NCI-H2029 (cell line): ENCODE measurements at places on chromosomes 5 and 9.

DNA sequence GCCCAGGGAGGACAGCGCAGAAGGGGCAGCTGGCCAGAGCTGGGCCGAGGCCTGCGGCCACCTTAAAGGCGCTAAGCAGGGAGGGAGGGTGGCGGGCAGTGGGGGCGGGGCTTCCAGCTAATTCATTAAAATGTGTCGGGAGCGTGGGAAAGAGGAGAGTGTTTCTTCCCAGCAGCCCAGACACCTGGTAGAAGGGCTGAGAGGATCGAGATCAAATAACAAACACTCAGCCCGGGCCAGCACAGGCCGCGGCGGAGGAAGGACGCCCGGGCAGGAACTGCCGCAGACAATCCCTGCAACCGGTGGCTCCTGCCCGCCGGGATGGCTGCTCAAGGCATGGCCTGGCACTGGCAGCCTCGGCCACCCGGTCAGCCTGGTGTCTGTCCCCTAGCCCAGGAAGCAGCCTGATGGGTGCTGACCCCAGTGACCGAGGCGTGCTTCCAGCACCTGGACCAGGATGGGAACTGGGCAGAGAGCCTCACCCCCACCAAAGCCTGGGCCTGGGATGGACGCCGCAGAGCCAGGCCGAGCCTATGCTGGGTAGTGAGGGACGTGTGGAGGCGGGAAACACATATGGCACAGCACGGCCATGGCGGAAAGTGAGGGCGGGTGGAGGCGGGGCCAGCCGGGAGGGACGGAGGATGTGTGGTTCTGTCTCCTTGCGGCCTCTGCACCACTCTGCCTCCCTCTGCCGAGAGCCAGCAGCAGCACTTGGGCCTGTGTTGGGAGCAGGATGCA lies 3.2 kb upstream of the NRARP start:
- DNase-seq: peak; percentile 90

GRCh38 chr5:122154910-122155309 lies 25.6 kb downstream of the ZNF474 start:
- no peak for DNase-seq

DNA sequence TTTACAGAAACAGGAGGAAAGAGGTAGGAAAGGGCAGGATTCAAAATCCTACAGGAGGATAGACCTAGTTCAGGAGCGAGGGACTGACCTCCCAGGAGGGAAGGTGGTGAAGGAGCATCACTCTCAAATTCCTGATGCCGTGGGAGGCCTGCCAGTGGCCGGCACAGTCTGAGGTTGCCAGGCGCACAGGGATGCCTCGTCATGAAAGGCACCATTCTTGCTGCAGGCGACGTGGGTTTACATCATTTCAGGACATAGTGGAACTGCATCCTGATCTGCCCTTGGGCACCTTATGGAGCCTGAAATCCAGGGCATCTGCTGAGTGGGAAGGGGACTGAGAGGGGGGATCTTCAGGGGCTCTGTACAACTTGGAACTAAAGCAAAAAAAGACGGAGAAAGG lies 163.2 kb upstream of the S1PR3 start:
- DNase-seq: no peak

DNA sequence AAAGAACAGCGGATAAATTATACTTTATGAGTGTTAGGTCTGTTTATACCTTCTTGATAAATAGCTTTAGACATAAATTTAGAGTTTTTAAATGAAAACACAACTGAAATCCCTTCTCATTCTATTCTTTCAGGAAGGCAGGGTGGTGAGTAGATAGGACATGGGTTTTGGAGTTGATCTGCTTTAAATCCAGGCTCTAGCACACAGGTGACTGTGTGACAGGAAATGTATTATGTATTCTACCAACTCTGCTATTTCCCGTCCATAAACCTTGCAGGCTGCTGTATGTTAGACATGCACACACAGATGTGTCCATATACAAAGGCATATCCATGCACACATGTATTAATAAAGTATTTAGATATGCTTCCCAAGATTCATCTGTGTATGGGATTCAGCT lies 19.3 kb upstream of the CARTPT start:
- no peak for DNase-seq

DNA sequence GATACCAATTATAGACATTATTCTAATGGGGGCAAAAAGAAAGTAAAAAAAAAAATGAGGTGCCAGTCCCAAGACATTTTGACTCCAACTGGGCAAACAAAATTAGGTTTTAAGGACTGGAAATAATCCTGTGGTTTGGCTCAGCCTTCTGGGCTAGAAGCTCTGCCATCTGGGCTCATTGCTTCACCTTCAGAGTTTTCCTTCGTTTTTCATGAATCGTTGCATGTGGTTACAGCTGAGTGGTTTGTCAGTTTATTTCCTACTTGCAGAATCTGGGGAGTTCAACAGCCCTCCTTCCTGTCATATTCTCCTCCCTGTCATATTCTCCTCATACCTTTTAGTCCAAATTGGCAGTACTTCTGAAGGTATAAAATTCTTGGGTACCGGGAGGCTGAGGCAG lies 12.0 kb downstream of the UGT3A2 start:
- DNase-seq: no peak

DNA sequence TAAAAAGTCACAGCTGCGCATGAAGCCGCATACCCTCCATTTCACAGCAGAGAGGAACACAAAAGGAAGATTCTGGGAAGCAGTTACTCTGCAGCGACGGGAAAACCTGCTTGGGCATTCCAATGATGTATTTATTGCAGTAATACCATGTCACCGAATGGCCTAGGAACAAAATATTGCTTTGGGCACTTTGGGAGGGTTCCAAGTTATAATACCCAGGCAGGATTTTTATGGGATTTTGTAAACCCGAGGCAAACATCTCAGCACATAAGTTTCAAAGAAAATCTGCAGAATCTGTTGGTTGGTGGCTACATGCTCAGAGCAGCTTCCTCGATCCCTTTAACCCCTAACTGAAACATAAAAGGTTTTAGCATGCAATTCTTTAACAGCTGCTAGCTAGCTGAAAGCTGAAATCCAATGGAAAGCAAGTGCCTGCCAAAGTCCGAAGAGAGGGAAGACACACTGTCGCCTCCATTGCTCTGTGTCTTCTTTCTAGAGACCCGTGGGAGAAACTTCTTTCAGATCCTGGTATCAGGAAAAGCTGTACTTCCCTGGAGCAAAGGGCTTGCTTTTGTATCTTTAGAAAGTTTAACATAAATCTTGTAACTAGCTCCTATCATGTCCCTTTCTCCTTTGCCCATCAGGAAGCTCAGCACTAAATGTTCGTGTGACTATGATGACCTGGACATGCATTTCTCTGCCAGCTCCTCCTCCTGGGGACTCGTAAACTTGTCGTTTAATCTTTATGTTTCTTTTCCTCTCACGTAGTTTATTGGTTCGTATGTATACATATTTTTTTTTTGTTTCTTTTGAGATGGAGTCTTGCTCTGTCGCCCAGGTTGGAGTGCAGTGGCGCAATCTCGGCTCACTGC lies 195.0 kb downstream of the MAPKAP1 start:
- no peak for DNase-seq

DNA sequence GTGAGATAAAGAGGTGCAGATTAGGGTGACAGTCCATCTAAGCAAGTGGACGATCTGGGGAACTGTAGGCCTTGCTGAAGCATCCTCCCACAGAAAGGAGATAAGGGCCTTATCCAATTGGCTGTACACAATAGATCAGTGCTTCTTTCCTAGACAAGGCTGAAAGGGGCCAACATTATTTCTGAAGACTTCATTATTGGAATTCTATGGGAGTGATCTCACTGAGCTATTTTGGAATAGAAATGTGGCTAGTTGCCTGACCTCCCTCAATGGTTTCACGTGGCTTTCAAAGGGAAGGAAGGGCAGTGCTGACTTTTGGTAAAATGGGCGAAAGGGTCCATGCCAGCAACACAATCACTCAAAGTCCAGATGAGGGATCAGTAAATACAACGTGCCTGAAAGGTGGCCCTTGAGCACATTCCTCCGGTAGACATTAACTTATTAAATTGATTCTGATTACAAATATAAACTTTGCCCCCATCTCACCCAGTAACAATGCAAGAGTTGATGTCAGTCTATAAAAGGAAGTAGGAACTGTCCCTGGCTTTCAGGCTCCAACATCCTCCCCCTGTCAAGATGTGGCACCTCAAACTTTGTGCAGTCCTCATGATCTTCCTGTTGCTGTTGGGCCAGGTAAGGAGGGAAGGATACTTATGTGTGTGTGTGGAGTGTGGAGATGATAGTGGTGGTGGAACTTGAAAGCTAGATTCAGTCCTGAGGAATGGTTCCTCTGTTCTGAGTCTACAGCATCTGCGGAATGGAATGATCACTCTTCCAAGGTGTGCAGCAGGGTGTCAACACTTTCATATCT lies at the start of gene LEAP2:
Gene LEAP2, plus strand, starts transcription at position 550 of the 811 bp plus-strand sequence. Its CDS starts 27 bp downstream, at position 577.
- no peak for DNase-seq

DNA sequence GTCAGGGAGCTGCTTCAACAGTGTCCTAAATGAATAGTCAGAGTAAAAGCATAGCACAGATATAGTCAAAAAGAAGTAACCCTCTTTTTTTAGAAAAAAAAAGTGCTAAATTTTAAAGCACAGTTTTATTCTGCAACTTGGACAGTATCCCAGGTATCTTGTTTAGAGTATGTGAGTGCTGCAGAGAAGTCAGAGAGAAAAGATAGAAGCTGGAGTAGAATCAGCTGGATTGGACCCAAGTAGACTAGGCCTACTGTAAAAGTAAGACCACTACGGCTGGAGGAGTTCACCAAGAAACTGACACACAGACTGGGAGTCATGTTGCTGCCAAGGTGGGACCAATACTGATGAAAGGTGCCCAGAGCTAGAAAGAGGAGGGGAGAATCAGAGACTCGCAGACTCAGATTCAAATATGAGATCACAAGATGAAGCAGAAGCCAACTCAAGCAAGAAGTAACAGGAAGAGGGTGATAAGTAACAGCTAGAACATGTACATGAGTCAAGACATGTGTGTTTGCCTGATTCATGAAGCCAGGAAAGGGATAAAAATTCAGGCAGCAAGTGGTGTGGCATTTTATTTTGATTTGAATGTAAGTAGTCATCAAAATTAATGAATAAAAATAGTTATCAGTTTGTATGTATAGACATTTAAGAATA lies 25.6 kb upstream of the TUSC1 start:
- no peak for DNase-seq

DNA sequence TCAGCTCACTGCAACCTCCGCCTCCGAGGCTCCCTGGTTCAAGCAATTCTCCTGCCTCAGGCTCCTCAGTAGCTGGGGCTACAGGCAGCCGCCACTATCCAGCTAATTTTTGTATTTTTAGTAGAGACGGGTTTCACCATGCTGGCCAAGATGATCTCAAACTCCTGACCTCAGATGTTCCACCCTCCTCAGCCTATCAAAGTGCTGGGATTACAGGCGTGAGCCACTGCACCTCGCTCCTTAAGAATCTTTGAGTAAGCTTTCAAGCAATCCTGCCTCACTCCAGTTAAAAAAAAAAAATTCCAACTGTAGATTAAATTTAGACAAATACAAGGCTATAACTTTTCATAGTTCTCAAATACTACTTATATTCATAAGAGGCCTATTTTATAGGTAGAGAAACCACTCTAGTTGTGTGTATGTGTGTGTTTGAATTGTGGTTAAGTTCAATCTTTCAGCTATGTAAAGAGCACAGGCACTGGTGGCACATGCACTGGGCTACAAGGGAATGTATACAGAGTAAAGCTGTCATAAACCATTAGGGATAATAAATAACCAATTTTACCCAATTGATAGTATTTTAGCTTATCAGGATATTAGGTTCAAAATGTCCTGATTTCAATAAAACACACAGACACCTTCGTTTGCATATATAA lies 50.6 kb upstream of the RAPGEF6 start:
- DNase-seq: no peak

DNA sequence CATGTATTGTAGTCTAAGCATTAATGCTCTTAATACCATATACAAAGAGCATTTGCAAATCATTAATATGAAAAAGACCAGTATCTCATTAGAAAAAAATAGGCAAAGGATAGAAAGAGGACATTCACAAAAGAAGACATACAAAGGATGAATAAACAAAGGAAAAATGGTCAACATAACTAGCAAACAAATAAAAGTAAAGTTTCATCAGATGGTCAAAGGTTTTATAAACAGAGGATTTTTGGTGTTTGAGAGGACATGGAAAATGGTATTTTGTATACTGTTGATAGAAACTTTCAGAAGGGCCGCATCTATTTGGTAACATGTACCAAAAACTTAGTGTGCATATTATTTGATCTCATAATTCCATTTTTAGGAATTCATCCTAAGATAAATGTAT lies 414.8 kb downstream of the PIK3R1 start:
- DNase-seq: no peak

DNA sequence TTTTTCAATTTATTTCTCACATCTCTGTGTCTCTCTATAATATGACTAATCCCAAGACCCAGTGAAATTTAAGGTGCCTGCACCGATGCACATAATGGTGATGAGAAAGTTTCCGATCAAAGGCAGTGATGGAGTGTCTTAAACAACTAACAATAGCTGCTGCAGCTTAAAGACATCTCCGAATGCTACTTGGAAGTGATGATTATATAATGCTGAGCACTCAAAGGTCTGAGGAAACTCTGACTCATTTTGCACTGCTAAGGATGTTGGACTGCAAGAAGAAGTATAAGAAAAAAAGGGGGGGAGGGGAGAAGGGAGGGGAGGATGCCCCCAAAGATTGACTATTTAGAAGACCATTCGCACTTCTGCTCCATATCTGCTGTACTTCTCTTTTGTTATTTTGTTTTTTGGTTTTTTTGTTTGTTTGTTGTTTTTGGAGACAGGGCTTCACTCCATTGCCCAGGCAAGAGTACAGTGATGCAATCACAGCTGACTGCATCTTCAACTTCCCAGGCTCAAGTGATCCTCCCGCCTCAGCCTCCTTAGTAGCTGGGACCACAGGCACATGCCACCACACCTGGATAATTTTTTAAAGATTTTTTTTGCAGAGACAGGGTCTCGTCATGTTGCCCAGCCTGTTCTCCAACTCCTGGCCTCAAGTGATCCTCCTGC lies 192.2 kb downstream of the HSD17B3 start:
- no peak for DNase-seq

DNA sequence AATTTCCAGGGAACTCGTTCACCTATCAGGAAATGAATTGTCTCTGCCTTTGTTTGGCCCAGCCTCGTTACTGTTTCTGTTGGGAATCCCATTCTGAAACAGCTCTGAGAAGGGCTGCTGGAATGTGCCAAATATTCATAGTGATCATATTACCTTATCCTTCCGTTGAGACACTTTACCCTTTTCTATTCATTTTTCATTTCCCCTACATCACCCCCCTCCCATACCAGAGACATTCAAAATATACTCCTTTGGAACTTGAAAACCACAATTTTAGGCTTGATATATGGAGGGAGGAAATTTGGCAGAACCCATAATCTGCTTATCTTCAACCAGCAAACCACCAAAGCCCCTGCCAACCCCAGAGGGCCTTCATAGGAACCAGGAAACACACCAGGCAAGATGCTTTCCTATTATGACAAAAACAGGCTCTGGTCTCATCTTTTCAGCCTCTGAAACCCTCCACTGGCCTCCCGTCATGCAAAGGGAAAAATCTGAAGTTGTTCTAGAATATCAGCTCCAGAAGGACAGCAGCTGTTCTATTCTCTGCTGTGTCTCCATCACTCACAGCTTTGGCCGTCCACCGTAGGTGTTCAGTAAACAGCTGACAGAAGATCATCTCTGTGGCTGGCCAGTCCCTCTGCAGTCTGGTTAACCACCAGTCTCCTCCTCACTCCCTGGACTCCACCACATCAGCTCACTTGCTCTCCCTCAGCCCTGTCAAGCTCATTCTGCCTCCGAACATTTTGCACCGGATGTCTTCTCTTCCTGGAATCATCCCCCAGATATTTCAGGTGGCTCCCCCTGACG lies 217.2 kb upstream of the WWC1 start:
- DNase-seq: no peak

- no peak for DNase-seq
Measured at GRCh38 chr9:88303721-88304451, 84.4 kb upstream of the SPIN1 start.
